ENCODE measurements at places on chromosomes 6 and 20. TPM values are rescaled to one million over a fixed set of nuclear protein-coding genes. Genes with fewer than 3 reads are reported as not detected.

- H3K27ac ChIP-seq: no peak overlapping the region
- no peak for DNase-seq
- H3K36me3 ChIP-seq: no peaks in the 10 kb centered on the region
- H3K4me1 ChIP-seq: no peaks in the 10 kb centered on the region
These were observed 1216.2 kb upstream of the CITED2 start for GRCh38 chr6:140590641-140591040.

GRCh38 chr6:15941168-15941567 is 187.7 kb upstream of the MYLIP start:
- DNase-seq: no peak
- no peaks in the 10 kb centered on the region for H3K36me3 ChIP-seq
- no peaks in the 10 kb centered on the region for H3K4me1 ChIP-seq

DNA sequence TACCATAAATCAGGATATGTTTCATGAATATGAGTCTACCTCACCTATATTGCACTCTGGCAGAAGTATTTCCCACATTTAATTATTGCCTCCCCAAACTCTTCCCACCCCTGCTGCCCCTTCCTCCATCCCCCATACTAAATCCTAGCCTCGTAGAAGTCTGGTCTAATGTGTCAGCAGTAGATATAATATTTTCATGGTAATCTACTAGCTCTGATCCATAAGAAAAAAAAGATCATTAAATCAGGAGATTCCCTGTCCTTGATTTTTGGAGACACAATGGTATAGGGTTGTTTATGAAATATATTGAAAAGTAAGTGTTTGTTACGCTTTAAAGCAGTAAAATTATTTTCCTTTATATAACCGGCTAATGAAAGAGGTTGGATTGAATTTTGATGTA is 6.4 kb downstream of the EDN1 start:
- no peaks in the 10 kb centered on the region for H3K27me3 ChIP-seq
- H3K36me3 ChIP-seq: no peaks in the 10 kb centered on the region
- peaks cover 11% of the 10 kb centered on the region for H3K4me1 ChIP-seq
- no peak overlapping the region for H3K27ac ChIP-seq
- no peak for DNase-seq

DNA sequence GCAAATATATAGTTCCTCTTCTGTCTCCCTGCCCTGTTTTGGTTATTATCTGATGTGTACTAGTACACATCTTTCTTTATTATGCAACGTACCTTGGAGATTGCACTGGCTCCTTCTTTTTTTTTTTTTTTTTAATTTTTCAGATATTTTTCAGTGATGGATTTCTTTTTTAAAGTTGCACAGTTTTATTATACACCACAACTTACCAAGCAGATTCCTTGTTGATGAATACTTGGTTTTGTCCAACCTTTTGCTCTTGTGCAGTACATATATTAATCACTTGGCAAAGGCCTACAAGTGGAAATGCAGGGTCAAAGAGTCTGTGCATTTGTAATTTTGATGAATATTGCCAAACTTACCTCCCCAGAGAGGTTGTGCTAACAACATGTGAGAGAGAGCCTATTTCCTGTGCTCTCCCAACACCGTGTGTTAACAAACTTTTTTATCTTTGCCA is 50.1 kb upstream of the RNF24 start:
- H3K36me3 ChIP-seq: no peaks in the 10 kb centered on the region
- no peak for DNase-seq
- peaks cover 7% of the 10 kb centered on the region for H3K4me1 ChIP-seq

- no peaks in the 10 kb centered on the region for H3K36me3 ChIP-seq
- H3K27ac ChIP-seq: no peak overlapping the region
- peaks cover 6% of the 10 kb centered on the region for H3K4me1 ChIP-seq
- H3K27me3 ChIP-seq: no peaks in the 10 kb centered on the region
- DNase-seq: no peak
These were observed 19.8 kb downstream of the FKBP5 start for GRCh38 chr6:35668744-35669450.

DNA sequence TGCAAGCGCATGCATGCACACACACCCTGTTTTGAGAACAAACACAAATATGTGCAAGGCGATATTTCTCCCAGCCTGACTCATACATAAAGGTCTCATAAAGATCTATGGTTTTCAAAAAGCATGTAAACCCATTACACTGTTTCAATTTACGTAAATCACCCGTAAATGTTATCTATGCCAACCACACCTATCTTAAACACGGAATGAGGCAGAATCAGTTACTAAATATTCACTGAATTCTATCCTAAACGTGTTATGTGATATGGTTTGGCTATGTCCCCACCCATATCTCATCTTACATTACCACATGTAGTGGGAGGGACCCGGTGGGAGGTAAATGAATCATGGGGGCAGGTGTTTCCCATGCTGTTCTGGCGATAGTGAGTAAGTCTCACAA is 621.6 kb downstream of the KIF16B start:
- H3K36me3 ChIP-seq: no peaks in the 10 kb centered on the region
- no peak overlapping the region for H3K27ac ChIP-seq
- H3K4me3 ChIP-seq: no peak overlapping the region
- no peak for DNase-seq
- H3K4me1 ChIP-seq: peaks cover 9% of the 10 kb centered on the region
- no peaks in the 10 kb centered on the region for H3K27me3 ChIP-seq

The MEI4 gene
- 1.0 TPM for total RNA-seq

The CGA gene
- not detected for total RNA-seq

The HLA-DMB gene
- total RNA-seq: 4.5 TPM

The KCNK15 gene
- 0.21 TPM for total RNA-seq

The FAM209B gene
- total RNA-seq: not detected

The SLC44A4 gene
- total RNA-seq: 0.32 TPM

The GSTA1 gene
- not detected for total RNA-seq
